Stimulated activated naive CD4-positive, alpha-beta T cell (primary cell): ENCODE measurements at places on chromosomes 12 and 14.

- DNase-seq = no peak
Measured at GRCh38 chr14:39957987-39958386, 525.8 kb upstream of the FBXO33 start.

- DNase-seq = no peak
Measured at GRCh38 chr12:88303335-88303734, 161.2 kb downstream of the TMTC3 start.

DNA sequence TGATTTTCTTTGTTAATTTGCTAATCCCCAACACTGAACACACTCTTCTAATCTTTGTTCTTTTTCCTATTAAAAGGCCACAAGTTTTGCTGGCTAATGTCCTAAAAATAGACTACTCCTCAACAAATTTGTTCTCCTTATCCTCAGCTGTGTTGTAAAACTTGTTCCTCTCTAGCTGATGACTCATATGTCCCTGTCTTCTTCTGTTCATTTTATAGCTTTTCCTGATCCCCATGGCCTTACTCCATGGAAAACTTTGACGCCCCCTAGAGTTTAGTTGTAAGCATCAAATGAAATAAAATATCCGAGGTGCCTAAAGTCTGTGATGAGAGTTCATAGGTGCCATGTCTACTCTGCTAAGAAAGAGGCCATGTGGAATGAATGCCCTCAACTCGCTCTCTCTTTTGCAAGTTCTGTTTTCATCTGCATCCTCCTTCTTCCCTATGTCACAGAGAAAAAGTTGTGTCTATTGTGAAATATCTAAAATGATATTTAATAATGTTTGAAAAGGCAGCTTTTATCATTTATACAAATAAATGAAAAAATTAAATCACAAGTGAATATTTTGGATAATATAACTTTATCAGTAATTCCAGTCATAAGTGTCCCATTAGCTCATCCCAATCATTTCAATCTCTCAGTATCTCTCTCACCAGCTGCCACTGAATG is 237.9 kb downstream of the IPO8 start:
- no peak for DNase-seq

GRCh38 chr14:98014851-98015615 is 1217.9 kb downstream of the VRK1 start:
- DNase-seq = no peak

GRCh38 chr12:96743606-96744005 is 163.5 kb upstream of the NEDD1 start:
- DNase-seq = no peak

- no peak for DNase-seq
Measured at GRCh38 chr12:92987846-92988621, 58.9 kb upstream of the EEA1 start.

- DNase-seq = no peak
Measured at GRCh38 chr12:65608319-65608916, 215.9 kb upstream of the HMGA2 start.

GRCh38 chr12:89166525-89166934 is 185.8 kb downstream of the DUSP6 start:
- DNase-seq = no peak

DNA sequence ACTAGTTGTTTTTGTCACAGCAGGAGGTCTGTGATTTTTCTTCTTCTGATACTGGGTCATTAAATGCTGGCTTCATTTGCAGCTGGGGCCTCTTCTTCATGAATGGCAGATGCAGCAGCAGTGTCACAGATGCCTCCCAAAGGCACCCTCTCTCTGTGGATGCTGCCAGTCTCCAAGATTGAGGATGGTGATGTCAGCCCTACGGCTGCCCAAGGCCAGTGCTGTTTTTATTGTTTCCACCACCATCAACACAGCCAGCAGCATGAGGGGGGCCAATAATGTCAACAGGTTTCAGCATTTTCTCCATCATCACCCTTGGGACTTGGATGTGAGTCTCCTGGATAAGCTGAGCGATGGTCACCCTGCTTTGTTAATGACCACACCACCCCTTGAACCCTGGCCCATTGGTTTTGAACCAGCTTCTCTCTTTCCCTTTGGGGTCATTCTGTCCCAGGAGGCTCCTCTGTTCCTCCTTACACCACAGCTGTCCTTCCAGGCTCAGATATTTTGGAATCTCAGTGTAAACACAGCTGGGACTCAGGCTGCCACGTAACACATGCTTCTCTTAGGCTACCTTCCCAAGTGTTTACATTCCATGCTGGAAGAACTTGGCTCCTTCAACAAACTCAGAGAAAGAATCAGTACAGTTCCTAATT is 151.7 kb upstream of the DDHD1 start:
- no peak for DNase-seq

GRCh38 chr12:121713257-121713777 is 765 bp downstream of the TMEM120B start:
- no peak for DNase-seq

- no peak for DNase-seq
Measured at GRCh38 chr12:29322157-29322556, 58.8 kb downstream of the ERGIC2 start.

- DNase-seq = no peak
Measured at GRCh38 chr14:91636604-91637003, 95.3 kb downstream of the CATSPERB start.

GRCh38 chr12:15754233-15754632 is 35.0 kb downstream of the EPS8 start:
- no peak for DNase-seq

- DNase-seq = no peak
Measured at GRCh38 chr14:55851301-55851700, 266.9 kb upstream of the PELI2 start.

- no peak for DNase-seq
Measured at GRCh38 chr14:99274346-99275221, 2.6 kb upstream of the BCL11B start.

DNA sequence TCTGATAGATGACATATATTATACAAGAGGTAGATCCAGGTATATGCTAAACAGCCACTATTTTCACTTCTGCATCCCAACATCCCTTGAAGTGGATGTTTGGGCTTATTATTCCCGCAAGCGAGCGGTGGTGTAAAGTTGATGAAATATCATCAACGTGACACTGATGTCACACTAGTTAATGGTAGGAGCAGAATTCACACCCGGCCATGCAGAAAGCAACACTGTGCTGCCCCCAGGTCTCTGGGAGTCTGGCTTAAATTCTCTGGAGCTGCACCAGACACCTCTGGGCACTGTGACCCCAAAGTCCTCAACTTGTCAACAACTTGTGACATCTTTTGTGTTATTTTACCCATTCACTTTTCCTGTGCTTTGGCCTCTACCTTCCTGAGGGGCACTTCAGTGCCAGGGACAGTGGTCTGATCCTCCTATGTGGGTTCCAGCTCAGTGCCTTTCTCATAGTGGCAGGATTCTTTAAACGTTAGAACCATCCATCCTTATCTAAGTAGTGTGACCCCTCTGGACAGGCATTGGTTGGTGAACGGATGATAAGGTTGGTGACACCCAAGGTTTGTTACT is 952 bp downstream of the DRAM1 start:
- no peak for DNase-seq

DNA sequence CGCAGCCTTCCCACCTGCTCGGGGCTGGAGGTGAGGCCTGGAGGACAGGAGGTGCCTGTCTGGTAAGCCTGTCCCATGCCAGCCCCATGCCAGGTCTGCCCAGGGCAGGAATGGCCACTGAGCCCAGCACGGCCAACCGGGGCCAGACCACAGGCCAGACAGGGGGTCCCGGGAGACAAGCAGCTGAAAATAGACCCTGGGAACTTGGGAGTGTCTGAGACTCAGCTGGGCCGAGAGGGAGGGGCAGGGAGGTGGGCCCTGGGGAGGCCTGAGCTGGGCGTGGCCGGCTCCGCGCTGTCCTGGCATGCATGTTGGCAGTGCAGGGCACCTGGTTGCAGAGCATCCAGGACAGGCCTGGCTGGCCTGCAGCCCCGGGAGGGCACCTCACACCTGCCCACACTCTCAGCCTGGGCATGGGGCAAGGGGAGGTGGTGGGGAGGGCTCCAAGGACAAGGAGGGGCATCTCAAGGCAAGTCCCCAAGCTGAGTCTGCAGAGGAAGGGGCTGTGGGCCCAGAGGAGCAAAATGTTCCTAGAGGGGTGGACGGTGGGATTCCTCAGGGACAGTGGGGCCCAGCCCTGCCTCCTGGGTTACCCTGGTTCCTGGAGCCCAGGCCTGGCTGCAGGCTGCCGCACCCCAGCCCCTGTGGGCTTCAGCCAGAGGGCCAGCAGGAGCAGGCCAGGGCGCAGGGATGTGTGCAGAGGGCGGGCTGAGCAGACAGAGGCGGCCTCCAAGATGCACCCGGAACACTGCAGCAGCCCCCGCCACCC is 3.2 kb upstream of the CRIP1 start:
- DNase-seq = no peak

- DNase-seq = no peak
Measured at GRCh38 chr12:131793243-131794022, 34.8 kb upstream of the MMP17 start.

- DNase-seq = no peak
Measured at GRCh38 chr14:28102001-28102400, 664.6 kb upstream of the FOXG1 start.

DNA sequence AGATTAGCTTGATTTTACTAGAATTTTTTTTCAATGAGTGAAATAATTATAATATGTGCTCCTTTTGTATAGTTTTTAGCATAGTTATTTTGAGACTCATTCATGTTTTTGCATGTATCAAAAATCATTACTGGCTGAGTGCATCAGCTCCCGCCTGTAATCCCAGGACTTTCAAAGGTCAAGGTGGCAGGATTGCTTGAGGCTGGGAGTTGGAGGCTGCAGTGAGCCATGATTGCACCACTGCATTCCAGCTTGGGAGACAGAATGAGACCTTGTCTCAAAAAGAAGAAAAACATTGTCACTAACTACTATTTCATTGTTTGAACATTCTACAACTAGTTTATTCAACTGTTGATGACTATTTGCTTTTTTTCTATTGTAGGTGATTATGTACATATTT is 802.7 kb downstream of the SLC16A7 start:
- DNase-seq = no peak

- no peak for DNase-seq
Measured at GRCh38 chr12:112233242-112233641, 107.9 kb downstream of the TRAFD1 start.

- DNase-seq = peak; percentile 15
Measured at GRCh38 chr14:89378119-89378518, 38.9 kb downstream of the FOXN3 start.

DNA sequence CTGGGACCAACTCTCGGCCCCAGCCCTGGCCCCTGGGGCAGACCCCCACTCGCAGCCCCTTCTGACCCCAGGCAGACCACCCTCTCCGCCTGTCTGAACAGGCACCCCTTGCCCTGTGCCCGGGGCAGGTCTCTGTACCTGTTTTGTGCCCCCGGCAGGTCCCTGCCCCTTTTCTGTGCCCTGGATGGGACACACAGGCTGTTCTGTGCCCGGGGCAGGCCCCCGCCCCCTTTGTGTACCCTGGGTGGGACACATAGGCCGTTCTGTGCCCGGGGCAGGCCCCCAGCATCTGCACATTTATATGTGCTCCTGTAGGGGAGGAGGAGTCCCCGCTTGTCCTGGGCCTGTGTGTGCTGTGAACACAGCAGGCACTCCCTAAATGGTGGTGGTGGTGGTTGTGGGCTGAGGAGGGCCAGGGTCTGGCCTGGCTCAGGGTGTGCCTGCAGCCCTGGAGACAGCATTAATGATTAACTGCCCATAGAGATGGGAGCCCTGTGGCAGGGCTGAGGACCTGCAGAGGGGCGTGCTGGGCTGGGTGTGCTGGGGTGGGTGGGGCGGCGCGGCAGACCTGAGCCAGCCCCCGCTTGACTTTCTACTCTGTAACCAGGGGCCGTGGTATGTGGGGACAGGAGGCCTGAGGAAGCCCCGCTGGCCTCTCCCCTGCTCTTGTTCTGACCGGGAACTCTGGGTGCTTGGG is 3.7 kb downstream of the FBRSL1 start:
- DNase-seq = no peak

DNA sequence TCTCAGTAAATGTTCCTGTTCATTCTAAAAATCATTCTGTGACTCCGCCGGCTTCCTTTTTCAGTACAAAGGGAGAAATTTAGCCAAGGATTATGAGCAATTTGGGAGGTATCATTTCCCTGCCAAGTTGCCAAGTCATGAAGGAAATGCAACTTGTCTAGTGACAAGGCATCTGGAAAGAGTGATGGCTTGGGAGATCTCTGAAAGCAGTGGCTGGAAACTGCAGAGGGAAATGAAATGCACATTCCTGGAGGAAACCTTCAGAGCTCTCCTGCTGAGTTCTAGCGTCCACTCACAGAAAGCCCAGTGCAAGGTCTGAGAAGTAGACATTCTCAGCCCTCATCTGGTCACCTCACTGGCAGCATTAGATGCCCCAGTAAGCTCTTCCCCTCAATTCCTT is 91.7 kb downstream of the GALC start:
- no peak for DNase-seq
